CMK (cell line): ENCODE measurements at places on chromosomes 1 and 21.
A peak's percentile ranks its signal among the peaks of the same experiment; 100 is the strongest.

DNA sequence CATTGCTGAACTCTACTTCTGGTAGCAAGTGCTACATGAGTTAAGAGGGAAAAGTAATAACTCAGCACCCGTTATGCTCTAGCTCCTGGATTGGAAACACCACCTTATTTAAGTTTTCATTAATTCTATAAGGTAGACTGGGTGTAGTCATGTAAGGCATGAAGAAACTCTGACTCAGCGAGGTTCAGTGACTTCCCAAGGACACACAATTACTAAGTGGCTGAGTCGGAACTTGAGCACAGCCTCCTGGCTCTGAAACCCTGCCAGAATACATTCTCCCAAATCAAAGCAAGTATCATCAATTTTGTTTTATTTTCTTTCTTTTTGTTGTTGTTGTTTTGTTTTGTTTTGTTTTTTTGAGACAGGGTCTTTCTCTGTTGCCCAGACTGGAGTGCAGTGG, 29.1 kb upstream of the SCCPDH start:
- DNase-seq: no peak

GRCh38 chr1:4571263-4571662, 83.1 kb upstream of the AJAP1 start:
- no peak for DNase-seq

DNA sequence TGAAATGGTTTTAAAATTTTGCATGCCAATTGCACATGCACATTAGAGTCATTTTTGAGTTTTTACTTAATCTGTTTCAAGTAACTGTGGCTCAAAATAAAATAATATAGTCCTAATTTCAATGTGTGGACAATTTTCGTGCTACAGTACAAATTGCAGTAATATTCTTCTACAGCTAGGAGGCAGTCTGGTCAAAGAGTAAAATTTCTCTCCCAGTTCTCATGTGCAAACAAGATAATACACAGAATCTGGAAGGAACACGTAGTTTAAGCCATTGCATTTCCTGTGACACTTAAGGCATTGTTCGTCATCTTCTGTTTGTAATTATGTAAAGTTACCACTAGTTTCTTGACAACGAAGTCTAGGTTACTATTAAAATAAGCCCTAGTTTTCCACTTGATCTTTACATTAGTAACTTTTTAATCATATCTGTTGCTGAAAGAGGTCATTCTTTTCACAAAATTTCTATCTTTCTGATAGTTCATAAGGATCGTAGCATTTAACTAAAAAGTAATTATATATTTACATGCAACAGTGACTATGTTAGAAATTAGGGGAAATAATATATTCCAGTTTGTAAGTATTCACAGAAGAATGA, 28.9 kb downstream of the ODR4 start:
- peak; percentile 22 for DNase-seq

DNA sequence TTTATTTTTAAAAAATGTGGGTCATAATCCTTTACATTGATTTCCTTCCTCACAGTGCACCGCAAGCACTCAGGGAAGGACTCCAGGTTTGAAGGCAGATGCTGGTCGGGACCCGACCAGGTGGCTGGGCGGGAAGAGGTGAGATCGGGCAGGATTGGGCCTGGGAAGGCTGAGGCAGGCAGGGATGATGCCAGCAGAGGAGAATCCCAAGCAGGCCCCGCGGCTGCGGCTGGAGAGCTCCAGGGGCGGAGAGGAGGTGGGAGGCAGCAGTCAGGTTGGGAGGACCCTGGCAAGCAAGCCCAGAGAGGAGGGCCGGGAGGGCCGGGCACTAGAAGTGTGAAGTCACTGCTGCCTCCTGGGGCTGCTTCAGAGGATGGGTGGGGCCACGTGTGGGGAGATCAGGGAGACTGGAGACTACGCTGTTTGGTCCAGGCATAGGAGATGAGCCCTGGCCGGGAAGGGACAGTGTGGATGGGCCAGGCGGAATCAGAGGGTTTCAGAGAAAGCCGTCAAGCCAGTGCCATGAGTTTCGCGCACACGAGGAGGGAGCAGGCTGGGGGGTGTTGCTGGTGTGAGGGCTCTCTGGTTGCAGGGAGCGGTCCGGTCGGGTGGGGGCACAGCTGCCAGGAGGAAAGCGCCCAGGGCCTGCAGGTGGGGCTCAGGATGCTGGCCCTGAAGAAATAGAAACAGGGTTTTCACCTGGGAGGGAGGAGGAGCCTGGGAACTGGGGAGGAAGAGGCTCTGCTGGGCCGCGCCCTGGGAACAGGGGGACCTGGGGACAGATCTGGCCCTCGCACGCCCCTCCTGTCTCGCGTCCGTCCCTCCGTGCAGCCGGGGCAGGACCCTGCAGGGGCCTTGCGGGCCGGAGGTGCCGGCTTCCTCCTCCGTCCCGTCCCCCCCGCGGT, 888 bp upstream of the COL18A1 start:
- DNase-seq: no peak

GRCh38 chr1:190320952-190321351, 156.7 kb downstream of the BRINP3 start:
- DNase-seq: peak; percentile 20

- DNase-seq: no peak
Measured at GRCh38 chr1:8740034-8740449, 77.4 kb downstream of the RERE start.

DNA sequence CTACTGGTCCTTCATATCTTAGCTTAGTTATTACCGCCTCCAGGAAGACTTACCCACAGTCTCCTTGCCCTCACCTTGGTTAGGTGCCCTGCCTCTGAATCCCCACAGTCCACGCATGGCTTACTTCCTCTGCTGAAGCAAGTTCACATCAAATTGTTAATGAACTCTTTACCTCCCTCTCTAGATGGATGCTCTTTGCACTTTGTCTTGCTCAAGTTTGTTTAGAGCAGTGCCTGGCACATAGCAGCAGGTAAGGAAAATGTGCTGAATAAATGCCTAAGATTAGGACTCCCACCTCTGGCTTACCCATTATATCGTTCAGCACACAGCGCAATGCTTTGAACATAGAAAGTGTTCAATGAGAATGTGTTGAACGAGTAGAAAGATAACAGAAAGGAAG, 90.5 kb downstream of the BEND5 start:
- DNase-seq: no peak

GRCh38 chr1:42454403-42454802, 1.4 kb downstream of the ZMYND12 start:
- DNase-seq: no peak
